ENCODE measurements at places on chromosomes 6 and 20.

GRCh38 chr6:96509281-96509680 lies 12.3 kb upstream of the UFL1 start:
- DNase-seq, result no peak

- no peak for DNase-seq
Measured at GRCh38 chr6:170429450-170429849, 122.9 kb downstream of the FAM120B start.

DNA sequence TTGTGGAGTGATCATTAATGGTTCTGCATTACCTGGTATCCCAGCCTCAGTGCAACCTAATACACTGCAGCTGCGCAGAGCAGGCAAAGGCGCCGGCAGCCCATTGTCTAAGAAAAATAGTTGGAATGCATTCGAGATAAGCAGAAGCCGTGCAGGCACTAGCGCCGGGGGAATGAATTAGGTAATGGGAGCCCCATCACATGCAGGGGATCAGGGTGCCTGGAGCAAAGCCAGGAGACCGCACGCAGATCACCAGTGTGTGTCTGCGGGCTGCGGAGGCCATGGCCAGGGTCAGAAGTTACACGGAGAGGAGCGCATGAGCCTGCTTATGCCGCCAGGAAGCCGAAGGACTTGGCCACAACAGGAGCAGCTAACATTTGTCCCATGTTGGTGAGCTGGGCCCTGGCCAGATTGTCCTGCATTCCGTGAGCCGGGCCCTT lies 156.8 kb downstream of the DLL1 start:
- DNase-seq, result no peak

DNA sequence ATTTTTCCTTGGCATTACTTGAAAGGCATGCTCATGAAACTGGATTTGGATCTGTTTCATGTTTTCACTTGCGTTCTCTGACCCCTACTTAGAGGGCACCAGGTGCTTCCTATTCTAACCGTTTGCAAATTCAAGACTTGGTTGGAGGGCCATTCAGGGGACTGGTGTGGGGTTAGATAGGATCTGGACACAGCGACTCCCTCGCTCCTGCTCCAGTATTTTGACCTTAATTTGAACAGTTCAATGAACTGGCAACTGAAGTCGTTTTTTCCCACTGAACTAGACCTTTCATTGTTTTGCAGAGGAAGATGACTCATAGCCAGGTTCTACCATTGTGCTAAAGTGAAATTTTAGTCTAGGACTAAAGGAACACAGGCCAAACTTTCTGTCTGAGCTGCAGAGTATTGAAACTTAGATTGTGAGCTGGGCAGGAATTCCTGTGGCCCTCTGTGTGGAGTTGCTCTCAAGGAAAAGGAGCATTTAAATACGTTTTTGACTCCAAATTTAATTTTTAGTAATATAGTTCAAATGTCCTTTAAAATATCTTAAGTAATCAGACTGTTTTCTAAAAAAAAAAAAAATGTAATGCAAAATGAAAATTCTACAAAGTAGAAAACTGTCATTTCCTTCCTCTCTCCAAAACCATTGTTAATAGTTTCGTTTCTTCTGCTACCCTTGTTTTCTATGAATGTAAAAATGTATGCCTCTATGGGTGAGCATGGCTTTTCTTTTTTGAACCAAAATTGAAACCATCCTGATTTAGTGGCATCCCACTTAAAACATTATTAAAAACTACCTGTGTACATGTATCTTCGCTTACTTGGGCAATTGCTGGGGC lies 64.8 kb downstream of the UTRN start:
- peak; percentile 28 for DNase-seq

GRCh38 chr6:710601-711571 lies 17.9 kb upstream of the EXOC2 start:
- peak; percentile 44 for DNase-seq

DNA sequence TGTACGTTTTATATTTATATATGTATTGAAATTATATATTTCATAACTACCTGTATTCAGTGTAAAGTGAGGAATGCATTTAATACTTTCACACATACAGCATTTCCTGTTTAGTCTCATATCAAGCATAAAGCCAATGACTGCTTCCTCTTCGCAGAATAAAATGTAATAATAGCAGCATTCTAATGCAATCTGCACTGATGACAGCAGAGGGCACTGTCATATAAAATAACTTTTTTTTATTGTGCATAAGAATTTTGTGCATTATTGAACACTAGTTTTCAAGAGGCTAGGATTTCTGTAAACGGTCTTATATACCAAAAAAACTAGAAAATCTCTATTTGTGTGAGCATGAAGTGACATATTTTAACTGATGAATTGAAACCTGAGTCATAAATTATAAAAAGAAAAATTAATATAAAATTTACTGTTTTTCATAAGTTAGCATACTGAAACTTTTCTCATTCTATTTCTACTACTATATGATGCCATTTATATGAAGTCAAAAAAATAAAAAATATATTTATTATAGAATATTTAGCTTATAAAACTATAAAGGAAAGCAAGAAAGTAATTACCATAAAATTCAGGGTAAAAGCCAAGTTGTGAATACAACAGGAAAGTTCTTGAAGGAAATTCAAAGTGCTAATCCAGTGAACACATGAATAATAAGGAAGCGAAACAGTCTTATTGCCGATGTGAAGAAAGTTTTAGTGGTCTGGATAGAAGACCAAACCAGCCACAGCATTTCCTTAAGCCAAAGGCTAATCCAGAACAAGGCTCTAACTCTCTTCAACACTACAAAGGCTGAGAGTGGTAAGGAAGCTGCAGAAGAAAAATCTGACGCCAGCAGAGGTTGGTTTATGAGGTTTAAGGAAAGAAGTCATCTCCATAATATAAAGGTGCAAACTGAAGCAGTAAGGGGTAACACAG lies 36.3 kb downstream of the RNF146 start:
- peak; percentile 91 for DNase-seq

- DNase-seq, result no peak
Measured at GRCh38 chr20:57032847-57033246, 233.6 kb downstream of the BMP7 start.

DNA sequence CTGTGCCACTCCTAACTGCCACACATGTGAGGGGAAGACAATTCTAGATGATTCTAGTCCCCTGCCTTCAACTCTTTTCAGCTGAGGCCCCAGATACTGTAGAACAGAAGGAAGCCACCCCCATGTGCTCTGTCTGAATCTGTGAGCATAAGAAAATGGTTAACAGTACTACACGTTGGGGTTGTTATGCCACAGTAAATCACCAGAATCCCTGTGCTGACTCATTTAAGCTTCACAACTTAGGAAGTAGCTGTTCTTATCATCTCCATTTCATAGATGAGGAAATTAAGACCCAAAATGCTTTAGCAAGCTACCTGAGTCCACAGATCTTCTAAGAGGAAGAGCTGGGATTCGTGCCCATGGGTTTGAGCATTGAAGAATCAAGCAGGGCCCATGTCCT lies 27.4 kb upstream of the SCRT2 start:
- no peak for DNase-seq

DNA sequence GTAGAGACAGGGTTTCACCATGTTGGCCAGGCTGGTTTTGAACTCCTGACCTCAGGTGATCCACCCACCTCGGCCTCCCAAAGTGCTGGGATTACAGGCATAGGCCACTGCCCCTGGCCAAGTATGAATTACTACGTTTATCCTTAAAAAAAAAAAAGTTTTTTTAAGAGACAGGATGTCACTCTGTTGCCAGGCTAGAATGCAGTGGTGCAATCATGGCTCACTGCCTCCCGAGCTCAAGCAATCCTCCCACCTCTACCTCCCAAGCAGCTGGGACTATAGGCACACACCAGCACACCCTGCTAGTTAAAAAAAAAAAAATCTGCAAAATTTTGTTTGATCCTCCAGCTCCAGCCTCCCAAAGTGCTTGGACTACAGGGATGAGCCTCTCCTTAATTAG lies 23.1 kb downstream of the IYD start:
- DNase-seq, result no peak

DNA sequence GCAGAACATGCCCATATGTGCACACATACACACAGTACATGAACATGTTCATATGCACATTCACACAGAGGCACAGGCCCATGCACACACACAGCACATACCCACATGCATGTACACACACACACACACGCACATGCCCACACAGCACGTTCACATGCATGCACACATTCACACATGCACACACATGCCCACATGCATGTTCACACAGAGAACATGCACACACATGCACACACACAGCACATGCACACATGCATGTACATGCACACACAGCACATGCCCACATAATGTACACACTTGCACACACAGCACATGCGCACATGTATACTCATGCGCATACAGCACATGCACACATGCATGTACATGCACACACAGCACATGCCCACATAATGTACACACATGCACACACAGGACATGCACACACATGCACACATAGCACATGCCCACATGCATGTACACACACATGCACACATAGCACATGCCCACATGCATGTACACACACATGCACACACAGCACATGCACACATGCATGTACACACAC lies 25.9 kb downstream of the RNASET2 start:
- DNase-seq, result no peak

DNA sequence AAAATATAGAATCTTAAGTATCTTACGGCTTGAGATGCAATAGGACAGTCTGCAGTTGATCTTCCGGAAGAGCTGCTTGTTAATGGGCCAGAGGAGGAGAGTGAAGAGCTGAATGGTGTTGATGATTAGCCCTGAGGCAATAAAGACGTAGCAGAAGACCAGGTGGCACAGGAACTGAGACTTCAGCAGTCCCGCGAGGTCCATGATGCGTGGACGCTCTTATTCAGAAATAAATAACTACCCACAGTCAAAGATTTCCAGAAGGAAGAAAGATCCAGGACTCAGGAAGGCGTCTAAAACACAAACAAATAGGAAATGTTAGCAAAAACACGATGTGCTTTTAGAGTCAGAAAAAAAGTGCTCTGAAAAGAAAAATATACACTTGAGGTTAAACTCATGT lies 41.9 kb downstream of the AGPAT4 start:
- DNase-seq, result no peak

DNA sequence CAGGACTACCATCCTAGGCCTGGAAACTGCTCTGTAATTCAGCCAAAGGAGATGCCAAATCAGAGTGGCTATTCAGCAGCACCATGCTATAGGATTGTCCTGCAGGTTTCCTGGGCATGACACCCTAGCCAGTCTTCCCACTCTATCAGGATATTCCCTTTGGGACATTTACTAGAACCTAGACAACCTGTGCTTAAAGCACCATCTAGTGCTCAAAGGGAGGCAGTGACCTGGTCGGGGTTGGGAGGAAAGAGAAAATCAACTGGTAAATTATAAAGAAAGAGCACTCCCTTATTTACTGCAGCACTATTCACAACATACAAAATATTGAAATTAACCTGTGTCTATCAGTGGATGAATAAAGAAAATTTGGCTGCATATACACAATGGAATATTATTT lies 67.2 kb upstream of the SMLR1 start:
- DNase-seq, result no peak

DNA sequence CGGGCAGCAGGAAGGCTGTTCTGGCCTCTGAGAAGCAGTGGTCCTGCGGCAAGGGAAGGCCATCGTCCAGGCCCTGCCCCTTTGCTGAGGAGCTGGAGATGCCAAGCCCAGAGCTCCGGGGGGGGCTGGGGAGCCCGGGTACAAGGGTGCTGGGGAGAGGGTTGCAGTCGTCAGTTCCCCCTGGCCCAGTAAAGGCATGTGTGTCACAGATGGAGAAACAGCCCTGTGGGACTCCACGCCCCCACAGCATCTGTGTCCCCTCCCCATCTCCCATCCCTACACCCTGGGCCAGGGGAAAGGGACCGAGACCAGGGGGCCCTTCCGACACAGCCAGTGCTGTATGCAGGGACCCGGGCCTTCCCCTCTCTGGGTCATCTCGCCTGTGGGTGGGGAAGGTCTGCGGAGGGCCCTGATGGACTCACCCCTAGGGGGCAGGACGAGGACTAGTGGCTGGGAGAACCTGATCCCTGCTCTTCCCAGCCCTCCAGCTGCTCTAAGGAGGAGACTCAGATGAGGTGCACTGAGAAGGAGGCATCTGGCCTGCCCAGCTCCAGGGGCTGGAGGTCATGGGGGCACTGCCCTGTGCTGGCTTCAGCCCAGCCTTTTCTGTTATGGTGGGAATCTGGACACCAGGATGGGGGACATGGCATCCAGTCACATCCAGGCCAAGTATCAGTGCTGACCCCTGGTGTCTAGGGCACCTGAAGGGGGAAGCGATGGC lies 609 bp downstream of the MYL9 start:
- no peak for DNase-seq

GRCh38 chr20:20734475-20734948 lies 22.1 kb upstream of the RALGAPA2 start:
- DNase-seq, result peak; percentile 76

DNA sequence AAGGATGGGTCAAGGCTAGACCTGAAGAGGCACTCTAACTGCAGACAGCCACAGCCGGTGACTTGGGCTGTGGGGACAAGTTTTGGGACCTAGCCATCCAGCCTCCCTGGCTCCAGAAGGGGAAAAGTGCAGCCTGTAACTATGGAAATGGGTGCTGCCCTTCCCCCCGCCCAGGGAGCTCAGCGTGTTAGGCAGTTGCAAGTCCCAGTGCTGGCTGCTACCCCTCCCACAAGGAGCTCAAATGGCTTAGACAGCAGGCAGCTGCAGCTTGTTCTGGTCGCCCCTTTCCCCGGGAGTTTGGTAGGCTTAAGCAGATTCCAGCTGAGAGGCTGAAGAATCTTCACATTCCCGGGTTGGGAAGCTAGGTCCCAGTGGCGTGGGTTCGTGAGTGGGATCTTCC lies 162.6 kb downstream of the FAM83B start:
- DNase-seq, result no peak

DNA sequence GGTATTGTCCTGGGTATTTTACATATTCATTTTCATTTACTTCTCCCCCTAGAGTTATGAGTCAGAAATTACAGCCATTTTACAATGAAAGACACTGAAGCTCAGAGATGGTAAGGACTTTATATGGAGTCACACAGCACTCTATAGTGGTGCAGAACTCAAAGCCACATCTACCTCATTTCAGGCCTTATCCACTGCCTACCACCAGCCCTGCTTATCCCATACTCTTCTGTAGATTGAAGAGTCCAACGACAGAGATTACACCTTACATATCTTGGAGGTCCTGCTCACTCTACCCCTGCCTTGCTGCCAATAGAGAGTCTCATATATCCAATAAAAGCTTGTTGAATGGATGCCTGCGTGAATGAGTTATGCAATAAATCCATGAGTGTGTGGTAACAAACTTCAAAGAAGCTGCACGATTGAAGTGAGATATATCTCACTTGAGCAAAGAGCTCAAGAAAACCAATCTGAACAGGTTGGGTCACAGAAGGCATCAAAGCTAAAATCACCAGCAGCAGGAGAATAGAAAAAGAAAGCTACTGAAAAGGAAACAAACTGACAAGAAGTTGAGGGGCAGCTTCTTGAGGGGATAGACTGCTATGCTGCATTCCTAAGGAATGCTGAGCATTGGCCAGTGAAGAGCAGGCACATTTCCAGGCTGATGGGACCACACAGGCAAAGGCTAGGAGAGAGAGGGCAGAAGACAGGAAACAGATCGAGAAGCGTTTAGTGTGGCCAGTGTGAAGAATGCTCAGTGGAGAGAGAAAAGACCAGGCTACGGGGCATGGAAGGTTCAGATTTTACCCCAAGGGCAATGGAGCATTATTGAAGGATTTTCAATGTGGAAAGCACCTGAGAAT lies 585.6 kb downstream of the DHX35 start:
- no peak for DNase-seq

GRCh38 chr6:151436300-151436699 lies 15.6 kb downstream of the RMND1 start:
- DNase-seq, result peak; percentile 29

- no peak for DNase-seq
Measured at GRCh38 chr6:21537637-21538036, 55.9 kb upstream of the SOX4 start.
